ENCODE measurements at places on chromosomes 4 and X.

- no peak for DNase-seq
These were observed 193.8 kb downstream of the BCOR start for GRCh38 chrX:39903937-39904336.

DNA sequence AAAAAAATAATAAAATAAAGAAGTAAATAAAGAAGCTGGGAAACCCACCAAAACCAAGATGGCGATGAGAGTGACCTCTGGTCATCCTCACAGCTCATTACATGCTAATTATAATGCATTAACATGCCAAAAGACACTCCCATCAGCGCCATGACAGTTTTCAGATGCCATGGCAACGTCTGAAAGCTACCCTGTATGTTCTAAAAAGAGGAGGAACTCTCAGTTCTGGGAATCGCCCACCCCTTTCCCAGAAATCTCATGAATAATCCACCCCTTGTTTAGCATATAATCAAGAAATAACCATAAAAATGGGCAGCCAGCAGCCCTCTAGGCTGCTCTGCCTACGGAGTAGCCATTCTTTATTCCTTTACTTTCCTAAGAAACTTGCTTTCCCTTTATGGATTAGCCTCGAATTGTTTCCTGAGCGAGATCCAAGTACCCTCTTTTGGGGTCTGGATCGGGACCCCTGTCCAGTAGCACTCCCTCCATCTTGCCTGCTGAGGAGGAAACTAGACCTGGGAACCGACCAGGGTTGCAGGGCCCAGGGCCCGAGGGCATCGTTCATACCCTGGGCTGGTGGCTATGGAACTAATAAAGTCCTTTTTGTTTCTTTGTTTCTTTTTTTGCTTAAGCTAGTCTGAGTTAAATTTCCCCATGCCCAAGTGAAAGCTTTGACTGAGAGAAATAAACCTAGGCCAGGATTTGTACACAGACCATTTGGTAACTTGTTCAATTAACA, 30.9 kb downstream of the HTT-AS start:
- DNase-seq: no peak

DNA sequence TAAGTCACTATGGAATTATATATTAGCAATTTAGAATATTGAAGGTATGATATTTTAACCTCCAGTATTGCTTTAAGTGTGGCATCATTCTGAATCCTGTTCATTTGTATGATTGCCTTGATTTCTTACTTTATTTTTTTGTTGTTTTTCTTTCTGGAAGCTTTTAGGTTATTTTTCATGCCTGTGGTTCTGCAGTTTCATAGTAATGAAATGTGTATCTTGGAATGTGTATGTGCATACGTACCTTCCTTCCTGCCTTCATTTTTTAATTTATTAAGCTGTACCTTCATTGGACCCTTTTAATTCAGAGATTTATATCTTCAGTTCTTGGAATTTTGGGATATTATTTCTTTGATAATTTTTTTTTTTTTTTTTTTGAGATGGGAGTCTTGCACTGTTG, 22.1 kb downstream of the CPEB2 start:
- DNase-seq: no peak

GRCh38 chrX:129706400-129707072, 32.2 kb upstream of the XPNPEP2 start:
- no peak for DNase-seq

DNA sequence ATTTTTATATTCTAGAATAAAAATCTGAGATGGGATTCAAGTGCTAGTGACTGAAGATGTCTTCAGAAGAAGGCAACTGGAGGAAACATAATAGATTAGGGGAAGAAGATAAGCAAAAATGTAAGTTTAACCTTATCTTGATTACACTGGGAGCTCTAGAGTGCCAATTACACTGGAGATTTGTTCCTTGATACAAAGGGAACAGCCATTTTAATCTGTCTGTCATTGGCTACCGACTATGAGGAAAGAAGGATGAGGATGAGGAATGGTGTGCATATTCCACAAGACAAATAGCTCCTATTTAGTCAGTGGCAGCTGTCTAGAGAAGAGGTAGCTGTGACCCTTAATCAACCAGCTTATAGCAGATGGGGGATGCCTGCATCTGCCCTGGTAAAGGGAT, 1034.5 kb upstream of the IGFBP7 start:
- DNase-seq: no peak

GRCh38 chr4:39341075-39341725, 25.0 kb downstream of the RFC1 start:
- no peak for DNase-seq

DNA sequence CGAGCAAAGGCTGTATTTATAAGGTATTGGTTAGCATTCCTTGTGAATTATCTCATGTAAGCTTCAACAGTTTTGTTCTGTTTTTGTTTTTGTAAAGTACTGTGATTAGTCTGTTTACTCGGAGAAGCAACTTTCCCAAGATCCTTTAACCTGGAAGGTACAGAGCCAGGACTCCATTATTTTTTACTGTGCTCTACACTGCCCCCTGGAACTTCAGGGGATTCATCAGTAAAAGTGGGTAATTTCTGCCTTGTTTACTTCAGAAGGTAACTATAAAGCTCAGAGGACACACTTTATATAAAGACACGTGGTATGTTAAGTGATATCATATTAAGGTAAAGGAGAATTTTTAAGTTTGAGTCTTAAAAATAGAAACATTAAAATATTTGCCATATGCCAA, 124.9 kb downstream of the IQCM start:
- no peak for DNase-seq

DNA sequence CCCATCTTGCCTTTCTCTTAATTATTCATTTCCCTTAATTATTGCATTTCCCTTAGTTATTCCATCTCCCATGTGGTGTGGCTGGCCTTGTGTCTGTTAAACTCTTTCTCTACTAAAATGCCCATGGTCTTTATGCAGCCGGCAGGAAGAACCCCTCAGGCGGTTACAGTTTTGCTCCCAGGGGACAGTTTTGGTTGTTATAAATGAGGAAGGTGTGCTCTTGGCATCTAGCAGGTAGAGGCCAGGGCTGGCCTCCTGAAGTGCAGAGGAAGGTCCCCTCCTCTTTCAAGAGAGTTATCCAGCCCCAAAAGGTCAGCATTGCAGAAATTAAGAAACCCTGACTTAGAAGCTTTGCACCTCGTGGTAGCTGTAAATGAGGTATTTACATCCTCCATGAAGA, 18.0 kb downstream of the TBL1X start:
- DNase-seq: no peak

DNA sequence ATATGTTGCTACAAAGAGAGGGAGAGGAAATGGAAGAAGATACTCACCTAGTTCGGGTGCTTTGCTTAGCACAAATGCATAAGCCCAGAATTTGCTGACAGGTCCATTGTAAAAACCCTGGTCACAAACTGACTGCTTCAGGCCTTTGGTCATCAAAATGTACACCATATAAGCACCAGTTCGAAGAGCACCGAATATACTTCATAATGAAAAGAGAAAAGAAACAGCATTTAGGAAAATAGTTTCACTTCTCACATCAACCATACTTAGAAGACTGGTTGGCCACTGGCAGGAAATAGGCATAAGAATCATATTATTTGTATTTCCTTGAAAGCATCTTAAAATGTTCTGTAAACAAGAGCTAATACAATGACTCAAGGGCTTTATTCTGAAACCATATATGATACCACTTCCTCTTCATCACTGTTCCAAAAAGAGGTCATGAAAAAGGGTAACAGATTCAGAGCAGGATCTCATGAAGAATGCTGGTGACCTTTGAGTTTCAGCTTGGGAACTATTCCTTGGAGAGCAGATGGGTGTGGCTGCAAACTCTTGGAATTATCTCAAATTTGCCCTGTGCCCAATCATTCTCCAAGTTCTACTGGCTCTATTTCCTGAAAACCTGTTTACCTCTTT, 138.7 kb downstream of the ELOVL6 start:
- DNase-seq: no peak

DNA sequence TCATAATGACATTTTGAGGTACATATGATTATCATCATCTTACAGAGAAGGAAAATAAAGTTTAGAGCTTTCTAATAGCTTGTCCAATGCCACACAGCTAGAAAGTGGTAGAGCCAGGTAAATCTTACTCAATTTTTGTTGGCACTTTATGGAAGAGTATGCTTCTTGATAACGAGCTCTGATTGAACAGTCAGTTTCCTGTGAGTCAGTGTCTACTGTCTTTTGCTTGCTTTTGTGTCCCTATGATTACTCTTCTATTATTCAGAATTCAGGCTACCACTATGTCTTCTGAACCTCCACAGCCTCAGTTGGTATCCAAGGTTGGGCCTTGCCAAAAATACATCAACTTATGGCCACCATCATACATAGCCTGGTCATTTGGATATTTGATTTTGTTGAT, 2.6 kb downstream of the FAAH2 start:
- no peak for DNase-seq

DNA sequence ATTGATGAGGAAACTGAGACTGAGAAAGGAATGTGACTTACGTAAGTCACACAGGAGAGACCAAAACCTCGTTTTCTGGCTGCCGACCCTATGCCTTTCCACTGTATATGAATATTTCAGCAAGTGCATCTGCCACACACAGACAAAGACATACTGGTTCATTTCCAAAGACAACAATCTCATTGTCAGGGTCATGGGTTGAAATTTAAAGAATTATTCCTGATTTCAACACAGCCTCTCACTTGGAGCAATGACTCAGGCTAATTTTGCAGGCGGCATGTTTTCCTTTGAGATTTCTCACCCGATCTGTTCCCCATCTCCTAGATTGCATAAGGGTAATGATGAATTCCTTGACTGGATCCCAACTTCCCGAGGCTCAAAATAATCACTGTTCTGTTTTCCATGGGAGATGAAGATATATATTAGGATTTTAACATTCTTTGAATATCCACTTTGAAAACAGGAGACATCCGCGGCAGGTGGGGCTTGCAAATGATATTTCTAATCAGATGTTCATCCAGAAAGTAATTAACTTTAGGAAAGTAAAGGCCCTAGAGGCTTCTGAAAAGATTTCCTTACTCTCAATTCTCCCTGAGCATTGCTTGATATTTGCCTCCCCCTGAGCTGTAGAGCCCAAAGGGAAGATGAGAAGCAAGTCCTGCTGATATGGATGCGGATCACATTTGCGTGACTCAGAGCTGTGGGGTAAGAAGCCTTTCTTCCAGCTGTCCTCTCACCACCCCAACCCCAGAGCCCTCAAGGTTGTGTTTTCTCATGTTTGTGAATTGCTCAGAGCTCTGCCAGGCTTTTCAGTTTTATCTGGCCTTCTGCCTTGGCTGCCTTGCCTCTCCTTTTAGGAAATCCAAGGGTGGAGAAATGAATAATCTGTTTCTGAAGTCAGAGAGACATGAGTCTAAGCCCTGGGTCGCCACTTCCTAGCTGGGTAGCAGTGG, 361.1 kb upstream of the BOD1L1 start:
- no peak for DNase-seq

- DNase-seq: no peak
These were observed 3.5 kb downstream of the TMEM271 start for GRCh38 chr4:572594-572993.

- DNase-seq: no peak
These were observed 96.1 kb downstream of the FRYL start for GRCh38 chr4:48683784-48684666.

- DNase-seq: no peak
These were observed 1114.5 kb upstream of the LCORL start for GRCh38 chr4:19135895-19136633.

DNA sequence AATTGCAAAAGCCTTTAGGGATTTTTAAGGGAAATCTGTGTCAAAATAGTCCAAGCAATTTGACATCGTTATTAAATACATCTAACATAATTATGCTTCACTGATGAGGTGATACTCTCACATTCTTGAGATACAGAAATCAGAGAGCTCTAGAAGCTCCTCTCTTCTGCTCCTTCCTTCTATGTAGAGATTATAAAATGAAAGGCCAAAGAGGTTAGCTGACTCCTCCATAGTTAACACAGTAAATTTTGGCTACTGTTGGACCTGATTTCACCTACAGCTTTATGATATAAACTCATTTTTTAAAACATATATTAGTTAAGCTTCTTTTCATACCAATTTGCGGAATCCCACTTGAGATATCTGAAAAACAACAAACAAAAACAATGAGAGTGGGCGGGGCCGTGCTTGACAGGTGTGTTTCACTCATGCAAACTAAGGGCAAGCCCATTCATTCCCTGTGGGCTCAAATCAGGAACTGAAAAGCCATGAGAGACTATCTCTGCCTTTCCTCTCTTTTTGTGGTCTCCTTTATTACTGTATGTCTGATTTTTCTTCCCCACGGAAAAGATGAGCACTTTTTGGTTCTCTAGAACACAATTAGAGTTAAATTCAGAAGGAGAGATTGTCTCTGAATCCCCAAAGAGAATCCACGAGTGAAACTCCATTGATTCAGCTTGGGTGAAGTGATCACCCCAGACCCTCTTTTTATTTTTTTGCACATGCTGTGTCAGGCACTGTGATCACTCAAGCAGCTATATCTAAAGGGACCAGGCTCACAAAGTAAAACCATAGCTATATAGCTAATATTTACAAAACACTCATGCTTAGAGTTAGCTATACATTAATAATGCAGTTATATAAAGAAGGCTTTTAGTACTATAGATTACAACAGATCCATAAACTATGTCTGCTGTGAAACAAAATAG, 566.3 kb downstream of the IL15 start:
- DNase-seq: no peak

Data from stimulated activated CD4-positive, alpha-beta T cell treated with anti-CD3 and anti-CD28 coated beads, TNF-alpha, amount 100 ng/mL, for 24 hours (primary cell).